Occipital lobe (tissue), 3 donors: ENCODE measurements at places on chromosomes 5 and 9.

GRCh38 chr9:14119694-14120514, 194.0 kb downstream of the NFIB start:
- DNase-seq = no peak

DNA sequence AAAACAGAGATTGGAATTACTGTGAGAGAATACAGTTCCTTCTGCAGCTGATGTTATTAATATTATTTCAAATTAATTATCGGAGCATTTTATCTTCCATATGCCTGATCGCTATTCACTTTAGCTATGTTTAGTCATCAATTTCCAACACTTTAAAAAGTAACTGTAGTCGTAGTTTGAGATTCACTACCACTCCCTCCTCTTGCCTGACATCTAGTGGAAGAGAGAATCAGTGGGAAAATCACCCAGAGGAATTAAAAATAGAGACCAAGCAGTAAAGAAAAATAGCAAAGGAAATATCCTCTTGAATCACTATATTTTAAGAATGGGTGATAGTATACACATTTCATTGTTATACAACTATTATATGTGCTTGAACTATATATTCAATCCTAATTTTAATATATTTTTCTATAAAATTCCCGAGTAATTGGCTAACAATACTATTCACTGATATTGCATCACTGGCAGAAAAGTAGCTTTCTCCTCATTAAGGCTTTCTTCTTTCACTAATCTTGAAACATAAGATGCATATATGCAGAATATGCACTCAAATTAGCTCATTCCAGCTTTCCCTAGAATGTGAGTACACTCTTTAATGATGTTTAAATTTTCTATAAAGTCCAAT, 708.7 kb downstream of the CDH9 start:
- DNase-seq = no peak

- no peak for DNase-seq
Measured at GRCh38 chr5:106113922-106114321, 1556.8 kb downstream of the EFNA5 start.

GRCh38 chr9:124487260-124488182, 19.7 kb downstream of the NR5A1 start:
- no peak for DNase-seq

- DNase-seq = no peak
Measured at GRCh38 chr9:109387206-109387605, 66.3 kb upstream of the EPB41L4B start.

DNA sequence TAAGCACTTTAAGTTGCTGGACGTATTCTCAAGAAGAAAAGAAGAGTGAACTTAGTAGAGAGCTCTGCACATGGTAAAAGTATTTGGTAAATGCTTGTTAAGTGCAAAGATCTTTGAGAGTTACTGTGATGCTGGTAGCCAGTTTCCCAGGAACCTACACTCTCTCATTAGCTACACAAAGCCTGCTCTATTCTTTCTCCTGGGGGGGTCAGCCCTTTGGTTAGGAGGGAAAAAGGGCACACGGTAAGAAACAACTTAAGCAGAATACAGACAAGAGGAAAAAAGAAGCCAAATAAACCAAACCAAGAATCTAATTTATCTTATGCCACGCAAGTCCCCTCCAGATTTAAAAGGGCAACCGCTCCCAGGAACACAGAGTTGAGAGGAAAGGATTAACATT, 1100.1 kb upstream of the CDH10 start:
- DNase-seq = no peak

- DNase-seq = no peak
Measured at GRCh38 chr5:57215629-57216195, 41.9 kb downstream of the GPBP1 start.

GRCh38 chr9:29830821-29831220, 2257.5 kb upstream of the C9orf72 start:
- no peak for DNase-seq

DNA sequence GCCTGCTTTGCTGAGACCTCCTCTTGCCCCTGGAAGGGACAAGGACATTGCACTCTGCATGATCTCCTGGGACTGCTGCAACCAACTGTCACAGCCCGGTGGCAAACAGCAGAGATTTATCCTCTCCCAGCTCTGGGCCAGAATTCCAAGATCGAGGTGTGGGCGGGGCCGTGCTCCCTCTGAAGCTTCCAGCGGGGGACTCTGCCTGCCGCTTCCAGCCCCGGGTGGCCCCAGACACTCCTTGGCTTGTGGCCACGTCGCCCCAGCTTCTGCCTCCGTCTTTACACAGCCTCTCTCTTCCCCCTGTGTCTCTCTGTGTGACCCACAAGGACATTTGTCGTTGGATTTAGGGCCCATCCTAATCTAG, 67.1 kb downstream of the COL5A1 start:
- no peak for DNase-seq

DNA sequence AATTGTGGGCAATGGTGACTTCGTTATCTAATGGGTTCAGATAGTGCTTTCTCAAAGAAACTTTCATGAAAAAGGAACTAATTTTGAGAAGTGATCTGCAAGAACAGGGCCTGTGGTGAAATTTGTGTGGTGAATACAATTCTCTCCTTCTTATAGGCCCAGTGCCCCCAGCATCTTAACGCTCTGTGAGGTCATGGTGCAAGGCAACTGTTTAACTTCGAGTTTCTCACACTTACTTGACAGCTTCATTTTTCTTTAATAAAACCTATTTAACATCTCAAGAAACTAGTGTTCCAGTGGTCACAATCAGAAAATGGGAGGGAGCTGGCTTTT, 69.2 kb downstream of the FAM114A2 start:
- no peak for DNase-seq

GRCh38 chr9:111481885-111482636, 2.1 kb downstream of the ECPAS start:
- DNase-seq = no peak

DNA sequence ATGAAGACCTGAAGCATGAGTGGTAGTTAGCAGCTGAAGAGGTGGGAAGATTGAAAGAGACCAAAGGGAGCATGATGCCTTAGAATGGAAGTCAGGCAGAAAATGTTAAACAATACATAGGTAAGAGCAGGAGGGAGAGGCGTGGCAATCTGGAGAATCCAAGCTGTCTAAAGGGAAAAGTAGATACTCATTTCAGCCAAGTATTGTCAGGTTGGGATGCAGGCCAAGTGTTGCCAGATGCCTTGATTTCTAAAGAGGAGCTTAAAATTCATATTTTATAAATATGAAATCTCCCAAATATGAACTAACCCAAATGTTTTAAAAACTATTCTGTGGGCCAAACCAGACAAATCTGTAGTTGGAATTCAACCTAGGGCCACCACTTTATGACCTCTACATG, 4.2 kb downstream of the PAM start:
- no peak for DNase-seq

GRCh38 chr5:133222979-133223378, 171.2 kb downstream of the HSPA4 start:
- DNase-seq = no peak

DNA sequence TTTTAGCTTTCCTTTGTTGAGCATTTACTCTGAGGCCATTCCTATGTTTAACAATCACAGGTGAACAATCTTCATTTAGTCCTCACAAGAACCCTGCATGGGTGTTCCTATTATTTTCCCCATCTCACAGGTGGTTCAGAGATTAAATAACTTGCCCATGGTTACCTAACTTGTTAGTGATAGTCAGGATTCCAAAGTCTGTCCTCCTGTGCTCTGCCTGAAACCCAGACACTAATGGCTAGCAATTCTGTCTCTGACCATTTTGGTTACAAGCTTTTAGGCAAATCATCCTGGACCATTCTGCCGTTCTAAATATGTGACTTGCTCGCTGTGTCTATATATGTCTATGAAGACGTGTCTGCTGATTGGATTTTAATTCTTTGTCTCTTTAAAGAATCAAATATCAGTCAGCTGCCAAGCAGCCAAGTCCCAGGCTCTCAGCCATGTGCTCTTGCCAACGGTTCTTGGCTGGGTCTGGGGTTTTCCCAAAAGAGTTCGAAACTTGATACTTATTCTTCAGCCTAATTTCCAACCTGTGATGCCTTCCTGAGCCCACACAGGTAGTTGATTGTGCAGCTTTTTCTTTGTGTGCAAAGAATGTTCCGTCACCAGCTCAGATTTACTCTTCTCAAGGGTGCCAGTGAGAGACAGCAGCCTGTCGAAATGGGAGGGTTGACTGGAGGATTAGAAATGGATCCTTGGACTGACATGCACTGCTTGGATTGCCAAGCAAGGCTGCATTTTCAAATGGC, 121.7 kb downstream of the NREP start:
- no peak for DNase-seq

DNA sequence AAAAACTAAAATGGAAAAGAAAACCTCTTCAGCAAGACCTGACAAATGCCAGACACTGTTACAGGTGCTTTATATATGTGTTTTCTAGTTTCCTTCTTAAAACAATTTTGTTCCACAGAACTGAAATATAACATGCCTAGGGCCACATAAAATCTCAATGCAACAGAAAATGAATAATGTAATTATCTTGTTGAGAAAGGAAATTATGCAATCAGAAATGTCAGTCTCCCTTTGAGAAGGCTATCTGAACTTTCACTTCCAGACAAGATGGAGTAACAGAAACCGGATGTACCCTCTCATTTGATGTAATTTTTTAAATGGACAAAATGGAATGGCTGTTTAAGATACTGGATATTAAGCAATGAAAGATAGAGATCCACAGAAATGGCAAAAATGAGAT, 79.2 kb downstream of the AGTPBP1 start:
- DNase-seq = no peak

- DNase-seq = no peak
Measured at GRCh38 chr5:172793577-172794488, 22.8 kb upstream of the DUSP1 start.

DNA sequence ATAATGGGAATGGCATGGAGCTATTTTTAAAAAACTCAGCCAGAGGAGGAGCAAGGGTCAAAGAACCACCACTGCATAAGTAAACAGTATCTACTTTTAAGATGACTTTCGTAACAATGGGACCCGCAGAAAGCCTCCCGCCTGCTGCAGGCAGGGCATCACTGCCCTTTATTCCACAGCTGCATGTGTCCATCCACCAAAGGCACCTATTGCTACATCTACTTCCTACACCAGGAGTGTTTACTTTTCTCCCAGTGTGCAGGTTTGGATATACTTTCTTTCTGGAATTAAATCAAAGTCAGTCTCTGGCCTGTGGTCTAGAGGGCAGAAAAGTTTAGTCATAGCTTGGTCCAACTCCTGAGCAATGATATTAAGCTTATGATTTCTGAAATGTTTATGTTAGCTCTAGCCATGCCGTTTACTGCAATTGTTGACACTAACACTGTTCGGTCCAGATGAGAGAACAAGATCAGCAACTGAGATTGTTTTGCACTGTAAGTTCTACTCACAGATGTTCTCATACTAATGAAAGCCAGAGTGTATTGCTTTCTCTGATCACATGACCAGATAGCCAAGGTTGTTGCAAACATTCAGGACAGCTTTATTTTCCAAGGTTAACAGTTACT, 391.5 kb downstream of the FGF10 start:
- no peak for DNase-seq

GRCh38 chr9:130640681-130641080, 23.7 kb upstream of the PRDM12 start:
- DNase-seq = no peak

- no peak for DNase-seq
Measured at GRCh38 chr5:62134811-62135210, 171.2 kb upstream of the KIF2A start.

GRCh38 chr9:31372799-31373587, 1011.5 kb upstream of the ACO1 start:
- DNase-seq = no peak

- no peak for DNase-seq
Measured at GRCh38 chr5:81924442-81924841, 47.4 kb upstream of the ATG10 start.

DNA sequence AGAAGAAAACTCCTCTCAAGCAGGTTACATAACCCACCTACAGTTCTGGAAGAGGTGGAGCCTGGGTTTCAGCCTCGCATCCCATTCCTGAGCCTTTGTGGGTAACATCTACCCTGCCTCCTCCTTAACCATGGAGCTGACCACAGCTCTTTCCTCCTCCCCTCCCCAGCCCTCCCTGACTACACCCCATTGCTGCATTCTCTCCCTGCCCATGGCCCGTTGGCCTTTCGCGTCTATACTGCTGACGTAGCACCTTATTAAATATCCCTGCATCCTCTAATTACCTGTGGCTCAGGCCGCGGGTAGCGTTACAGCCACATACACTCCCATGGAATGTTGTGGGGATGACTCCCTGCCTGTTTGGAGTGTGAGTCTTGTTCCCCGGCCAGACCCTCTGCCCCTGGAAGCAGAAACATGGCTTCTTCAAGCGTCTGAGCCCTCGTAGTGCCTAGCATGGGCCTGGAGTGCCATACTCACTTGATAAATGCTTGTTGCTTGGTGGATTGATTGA, 72.8 kb downstream of the WWC1 start:
- no peak for DNase-seq

DNA sequence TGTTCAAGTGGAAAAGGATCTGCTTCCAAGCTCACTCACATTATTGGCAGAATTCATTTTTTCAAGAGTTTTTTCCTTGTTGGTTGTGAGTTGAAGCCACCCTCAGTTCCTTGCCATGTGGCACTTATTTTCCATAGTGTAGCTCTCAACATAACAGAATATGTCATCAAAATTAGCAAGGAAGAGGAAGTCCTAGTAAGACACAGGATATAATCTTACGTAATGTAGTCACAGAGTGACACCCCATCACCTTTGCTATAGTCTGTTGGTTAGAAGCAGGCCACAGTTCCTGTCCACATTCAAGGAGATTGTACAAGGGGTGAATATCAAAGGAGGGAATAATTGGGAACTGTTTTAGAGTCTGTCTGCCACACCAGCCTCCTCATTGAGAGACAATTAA, 15.7 kb downstream of the IRGM start:
- no peak for DNase-seq

- no peak for DNase-seq
Measured at GRCh38 chr9:135879619-135880018, 27.7 kb downstream of the CAMSAP1 start.

- DNase-seq = no peak
Measured at GRCh38 chr9:117622347-117622746, 81.9 kb upstream of the TLR4 start.

DNA sequence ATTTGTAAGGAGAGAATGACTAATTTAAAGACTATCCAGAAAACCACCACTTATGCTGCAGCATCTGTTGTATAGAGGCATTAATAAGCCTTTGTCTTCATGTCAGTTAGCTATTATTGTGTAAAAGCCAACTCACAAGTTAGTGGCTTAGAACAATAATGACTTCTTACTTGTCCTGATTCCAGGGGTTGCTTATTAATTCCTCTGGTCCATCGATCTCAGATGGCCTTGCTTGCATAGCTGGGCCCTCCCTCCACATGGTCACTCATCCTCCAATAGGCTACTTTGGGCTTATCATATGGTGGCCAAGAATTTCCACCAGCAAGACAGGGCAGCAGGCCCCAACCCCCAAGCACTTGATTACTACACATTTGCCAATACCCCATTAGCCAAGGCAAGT, 44.5 kb upstream of the STK32A start:
- no peak for DNase-seq
